IPS-NIHi11 (cell line): ENCODE measurements at places on chromosomes 4 and X.

DNA sequence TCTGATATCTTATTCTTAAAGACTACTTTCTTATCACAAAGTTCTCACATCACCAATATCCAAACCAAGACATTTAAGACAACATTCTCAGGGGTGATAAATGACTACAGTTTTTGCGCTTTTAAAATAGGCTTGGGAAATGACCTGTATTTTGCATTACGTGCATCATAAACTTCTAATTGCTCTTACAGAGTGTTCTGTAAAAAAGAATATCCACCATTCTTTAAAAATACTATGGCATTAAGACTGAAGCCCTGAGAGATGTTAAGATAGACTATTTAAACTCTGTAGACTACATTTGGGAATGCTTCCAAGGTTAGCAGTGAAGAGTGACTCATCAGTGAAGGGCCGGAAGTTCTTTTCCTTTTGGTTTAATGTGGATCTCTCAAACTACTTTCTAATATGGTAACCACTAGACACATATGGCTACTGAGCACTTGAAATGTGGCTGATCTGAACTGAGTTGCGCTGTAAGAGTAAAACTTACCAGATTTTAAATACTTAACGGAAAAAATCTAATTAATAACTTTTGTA is 518.8 kb upstream of the FTHL17 start:
- DNase-seq: no peak

DNA sequence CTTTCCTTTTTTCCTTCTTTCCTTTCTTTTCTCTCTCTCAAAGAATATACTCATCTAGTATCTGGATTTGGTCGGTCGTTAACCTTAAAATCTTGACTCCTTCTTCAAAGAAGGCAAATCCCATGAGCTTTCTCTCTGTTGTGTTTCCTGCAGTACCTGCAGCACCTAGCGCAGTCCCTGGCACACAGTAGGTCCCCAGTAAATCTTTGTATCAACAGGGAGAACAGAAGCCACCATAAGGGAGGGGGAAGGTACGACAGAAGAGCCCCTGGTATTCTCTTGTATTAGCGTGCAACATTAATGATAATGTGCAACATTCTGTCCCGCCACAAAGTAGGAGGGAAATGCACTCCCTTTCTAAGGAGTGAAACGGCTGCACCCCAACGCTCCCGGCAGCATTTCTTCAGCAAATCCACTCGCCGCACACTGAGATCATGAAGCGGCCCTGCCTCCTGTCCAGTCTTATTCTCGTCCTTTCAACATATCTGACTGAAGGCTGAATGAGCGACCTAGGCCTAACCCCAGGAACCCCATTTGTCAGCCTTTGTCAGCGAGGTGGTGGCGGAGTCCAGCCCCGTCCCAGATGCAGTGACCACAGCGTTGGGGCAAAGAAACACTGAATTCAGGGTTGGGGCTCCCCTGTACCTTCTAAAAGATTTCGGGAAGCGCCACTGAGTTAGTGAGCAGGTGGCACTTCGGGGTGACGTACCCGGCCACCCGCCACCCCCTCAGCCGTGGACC is 133.7 kb downstream of the AMELX start:
- no peak for DNase-seq

DNA sequence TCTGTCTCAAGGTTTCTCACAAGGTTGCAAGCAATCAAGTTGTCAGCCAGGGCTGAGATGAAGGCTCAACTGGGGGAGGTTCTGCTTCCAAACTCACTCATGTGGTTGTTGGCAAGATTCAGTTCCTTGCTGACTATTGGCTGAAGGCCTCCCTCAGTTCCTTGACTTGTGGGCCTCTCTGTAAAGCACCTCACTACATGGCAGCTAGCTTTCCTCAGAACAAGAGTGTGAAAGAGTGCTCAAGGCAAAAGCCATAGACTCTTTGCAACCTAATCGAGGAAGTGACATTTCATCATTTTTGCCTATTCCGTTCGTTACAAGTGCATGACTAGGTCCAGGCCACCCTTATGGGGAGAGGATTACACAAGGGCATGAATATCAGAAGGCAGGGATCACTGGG is 52.0 kb downstream of the CXorf58 start:
- no peak for DNase-seq

- DNase-seq: peak; percentile 19
Observed at GRCh38 chrX:69523314-69523713, 19.2 kb downstream of the NALF2 start.

DNA sequence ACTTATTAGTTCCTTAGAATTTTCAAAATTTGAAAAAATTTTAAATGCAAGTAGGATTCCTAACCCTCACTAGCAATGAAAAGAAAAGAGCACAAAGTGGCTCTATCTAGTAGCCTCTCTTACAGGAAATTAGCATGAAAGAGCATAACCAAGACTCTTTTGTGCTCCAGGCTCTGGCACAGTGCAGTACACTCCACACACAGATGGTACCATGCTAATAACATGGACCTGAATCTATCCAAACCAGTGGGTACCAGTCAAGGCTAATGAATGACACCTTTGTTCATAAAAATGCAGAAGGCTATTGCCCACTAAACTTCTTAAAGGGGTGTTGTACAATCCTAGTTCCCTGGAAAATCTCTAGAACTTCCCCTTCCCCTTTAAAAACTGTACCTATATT is 119.0 kb downstream of the MANBA start:
- no peak for DNase-seq

DNA sequence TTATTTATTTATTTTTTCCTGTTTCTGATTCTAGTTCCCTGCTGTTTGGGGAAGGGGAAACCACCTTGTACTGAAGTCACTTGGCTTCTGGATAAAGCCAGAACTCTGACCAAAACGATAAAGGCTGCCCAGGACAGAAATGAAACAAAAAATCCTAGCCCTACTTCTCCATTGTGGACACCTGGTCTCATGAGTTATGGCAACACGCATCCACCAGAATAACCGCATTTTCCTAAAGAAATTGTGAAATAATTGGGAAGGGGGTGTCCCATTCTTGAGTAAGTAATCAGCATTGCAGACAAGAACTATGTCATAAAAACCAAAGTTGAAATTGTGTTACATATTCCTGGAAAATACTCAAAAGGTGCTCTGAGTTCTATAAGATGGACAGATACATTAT is 42.1 kb downstream of the SLC9A7 start:
- DNase-seq: no peak

DNA sequence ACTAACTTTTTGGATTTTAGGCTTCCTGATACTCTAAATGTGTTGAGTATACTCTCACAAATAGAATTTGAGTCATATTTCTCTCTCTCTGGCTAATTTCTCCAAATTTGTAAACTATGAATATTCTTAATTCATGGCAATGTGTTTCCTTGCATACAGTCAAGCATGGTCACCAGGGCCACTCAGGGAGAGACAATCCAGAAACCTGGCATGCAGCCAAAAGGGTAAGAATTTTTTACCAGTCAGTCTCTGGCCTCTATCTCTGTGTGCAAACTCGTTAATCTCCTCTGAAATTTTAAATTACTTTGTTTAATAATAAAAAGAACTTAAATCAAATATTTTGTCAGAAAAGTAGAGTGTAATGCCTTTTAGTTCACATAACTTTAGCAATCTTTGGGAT is 179.8 kb downstream of the OR13H1 start:
- DNase-seq: no peak

- DNase-seq: no peak
Observed at GRCh38 chr4:1542516-1543320, 136.5 kb upstream of the NKX1-1 start.

DNA sequence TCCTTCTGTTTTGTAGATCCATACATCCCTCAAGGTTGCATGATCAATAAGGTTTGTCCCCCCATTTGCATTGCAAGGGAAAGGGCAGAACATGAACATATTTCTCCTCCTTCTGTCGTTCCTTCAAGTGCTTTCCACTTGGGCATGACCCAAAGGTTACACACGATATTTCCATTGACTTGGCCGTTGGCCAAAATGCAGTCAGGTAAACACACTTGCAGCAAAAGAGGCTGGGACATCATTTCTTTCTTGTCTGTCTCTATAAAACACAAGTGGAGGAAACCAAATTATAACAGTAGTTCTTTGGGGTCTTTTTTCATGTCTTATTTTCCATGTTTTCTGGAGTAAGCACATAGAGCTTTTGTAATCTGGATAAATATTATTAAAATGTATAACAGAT is 156.1 kb downstream of the FRAS1 start:
- no peak for DNase-seq

GRCh38 chr4:156971165-156971675 is 379 bp downstream of the PDGFC start:
- no peak for DNase-seq

DNA sequence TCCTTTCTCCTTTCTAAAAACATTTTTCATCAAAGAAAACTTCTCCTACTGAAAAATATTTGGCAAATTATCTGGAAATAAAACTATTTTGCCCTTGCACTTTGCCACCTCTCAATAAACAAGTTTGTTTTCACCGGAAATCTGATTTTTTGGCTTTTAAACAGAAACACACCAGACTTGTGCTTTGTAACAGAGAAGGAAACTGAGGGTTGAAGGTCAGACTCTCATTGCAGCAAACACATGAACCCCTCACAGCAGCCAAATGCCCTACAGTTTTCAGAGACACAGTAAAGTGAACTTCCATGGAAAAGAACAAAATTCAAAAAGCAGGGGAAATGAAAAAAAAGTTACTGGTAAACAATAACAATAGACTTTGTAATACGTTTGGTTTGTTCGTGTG is 95.6 kb upstream of the WDR17 start:
- DNase-seq: no peak

DNA sequence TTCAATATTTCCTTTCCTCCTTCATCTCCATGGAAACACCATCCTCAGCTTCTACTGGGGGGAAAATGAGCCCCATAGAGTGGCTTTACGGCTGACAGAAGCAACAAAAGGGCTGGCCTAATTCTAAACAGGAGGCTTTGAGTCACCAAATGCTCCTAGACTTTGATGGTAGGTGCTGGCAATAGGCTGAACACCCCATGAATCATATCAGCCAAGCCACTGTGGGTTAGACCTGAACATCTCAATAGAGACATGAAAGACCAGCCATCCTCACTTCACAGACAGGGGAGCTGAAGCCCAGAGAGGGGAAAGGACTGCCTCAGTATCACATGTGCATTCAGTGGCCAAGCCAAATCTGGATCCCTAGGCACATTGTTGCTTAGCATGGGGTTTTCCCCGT is 107.6 kb downstream of the AMER1 start:
- no peak for DNase-seq

- DNase-seq: no peak
Observed at GRCh38 chr4:110371016-110371770, 104.8 kb upstream of the ENPEP start.

- peak; percentile 7 for DNase-seq
Observed at GRCh38 chrX:30618160-30618765, 35.0 kb upstream of the GK start.

DNA sequence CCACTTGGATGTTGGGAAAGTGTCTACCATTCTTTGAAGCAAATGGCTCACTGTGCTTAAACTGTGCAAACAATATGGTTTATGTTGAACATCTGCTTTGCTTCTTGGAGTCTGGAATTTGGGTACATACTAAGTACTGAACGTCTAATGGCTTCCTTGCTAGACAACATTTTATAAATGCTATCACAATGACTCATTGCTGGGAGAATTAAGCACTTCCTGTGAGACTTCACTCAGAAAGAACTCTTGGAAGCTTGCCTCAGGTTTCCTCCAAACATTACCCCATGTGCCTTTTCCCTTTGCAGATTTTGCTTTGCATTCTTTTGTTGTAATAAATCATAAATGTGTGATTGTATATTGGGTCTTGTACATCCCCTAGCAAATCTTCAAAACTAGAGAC is 139.7 kb downstream of the PACRGL start:
- DNase-seq: peak; percentile 19

GRCh38 chr4:40621229-40621591 is 8.5 kb downstream of the RBM47 start:
- DNase-seq: no peak

DNA sequence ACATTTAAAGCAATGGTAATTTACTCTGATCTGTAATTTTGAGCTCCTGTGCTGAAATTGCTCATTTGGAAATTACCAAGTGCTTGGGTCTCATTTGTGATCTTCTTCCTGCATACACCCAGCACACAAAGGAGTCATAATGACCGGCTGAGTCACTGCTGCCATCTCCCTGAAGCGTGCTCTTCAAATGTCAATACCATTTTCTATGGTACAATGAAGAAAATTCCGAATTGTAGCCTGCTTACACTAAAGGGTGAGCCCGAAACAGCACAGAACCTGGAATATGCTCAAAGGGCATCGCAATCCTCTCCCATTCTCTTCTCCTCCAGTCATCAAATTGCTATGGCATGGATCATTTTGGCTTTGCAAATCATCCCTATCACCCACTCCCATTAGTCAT is 140.5 kb downstream of the GRIA3 start:
- DNase-seq: no peak

- peak; percentile 14 for DNase-seq
Observed at GRCh38 chr4:105088110-105088879, 58.4 kb upstream of the TET2 start.

GRCh38 chr4:74117024-74117534 is 18.1 kb upstream of the CXCL2 start:
- DNase-seq: peak; percentile 39

GRCh38 chrX:19065535-19065934 is 56.7 kb downstream of the ADGRG2 start:
- DNase-seq: no peak

- DNase-seq: no peak
Observed at GRCh38 chr4:25019501-25019900, 11.2 kb downstream of the LGI2 start.

- DNase-seq: no peak
Observed at GRCh38 chrX:120791013-120791643, 84.5 kb downstream of the CT47B1 start.

GRCh38 chr4:26204249-26204825 is 116.5 kb upstream of the RBPJ start:
- DNase-seq: no peak

DNA sequence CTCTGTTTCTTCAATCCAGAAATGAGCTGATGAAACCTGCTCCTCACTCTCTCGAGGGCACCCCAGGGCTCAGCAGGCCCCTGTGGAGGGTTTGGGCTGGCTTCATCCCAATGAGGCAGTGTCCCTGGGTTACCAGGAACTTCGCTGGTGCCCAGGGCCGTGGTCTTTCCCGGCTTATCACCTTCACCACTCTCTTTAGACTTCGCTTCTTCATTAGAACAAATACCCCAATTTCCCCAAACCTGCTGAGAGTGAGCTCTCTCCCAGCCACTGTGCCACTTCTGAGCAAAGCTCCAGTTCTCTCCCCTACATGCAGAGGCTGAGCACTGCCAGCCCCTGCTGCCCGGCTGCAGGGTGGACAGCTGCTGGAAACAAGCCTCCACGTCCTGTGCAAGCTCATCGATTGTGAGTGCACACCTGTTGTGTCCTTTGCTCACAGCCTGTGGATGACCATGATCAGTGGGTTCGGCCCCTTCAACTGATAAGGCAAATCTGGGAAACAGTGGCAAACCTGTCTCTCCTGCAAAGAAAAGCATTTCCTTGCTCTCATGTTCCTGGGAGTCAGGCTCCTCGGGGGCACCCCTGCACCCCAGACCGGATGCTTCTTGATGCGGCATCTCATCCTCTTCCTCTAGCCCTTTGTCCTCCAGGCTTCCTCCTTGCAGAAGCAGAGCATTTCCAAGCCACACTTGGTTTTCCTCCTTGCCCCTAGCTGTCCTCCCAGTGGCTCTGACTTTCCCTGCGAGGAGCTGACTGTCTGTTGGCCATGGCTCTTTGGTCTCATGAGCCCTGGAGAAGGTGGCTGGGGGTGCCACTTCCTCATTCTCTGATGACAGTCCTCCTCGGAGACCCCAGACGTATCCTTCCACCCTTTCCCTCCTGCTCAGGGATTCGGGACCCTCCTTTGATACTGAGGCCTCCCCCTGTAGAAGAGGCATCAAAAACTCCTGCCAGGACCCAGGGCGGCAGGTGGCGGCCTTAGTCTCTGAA is 28.7 kb downstream of the C4orf50 start:
- no peak for DNase-seq
